Neural progenitor cell (in vitro differentiated cells): ENCODE measurements at places on chromosomes 6 and 20. TPM values are rescaled to one million over a fixed set of nuclear protein-coding genes. Genes with fewer than 3 reads are reported as not detected.

DNA sequence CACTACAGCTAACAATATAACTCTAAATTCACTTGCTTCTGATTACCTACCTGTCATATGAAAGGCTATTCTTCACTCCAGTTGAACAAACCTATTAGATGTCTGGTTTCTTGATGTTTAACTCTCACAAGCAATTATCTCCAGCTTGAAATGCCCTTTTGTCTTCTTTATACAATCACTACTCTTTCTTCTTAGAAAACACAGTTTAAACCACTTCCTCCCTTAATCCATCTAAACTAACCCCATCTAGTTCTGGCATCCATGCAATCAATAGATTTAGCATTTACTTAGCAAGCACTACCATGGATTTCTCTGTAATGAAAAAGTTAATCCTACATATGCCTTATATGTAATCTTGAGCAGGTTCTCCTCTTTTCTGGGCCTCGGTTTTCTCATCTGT, 127.3 kb downstream of the ATXN1 start:
- peak; percentile 17 for DNase-seq

DNA sequence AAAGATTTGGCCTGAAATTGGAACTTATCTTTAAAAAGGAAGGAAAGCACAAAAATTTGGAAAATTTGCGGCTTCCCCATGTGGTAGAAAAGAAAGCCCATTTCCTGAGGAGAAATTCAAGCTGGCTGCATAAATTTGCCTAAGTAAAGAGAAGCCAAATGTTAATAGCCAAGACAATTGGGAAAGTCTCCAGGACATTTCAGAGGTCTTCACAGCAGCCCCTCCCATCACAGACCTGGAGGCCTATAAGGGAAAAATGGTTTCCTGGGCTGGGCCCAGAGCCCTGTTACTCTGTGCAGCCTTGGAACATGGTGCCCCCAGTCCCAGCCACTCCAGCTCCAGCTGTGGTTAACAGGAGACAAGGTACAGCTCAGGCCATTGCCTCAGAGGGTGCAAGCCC, 736.5 kb downstream of the HACE1 start:
- no peak for DNase-seq

- DNase-seq: no peak
These were observed 680.7 kb upstream of the SLC35B3 start for GRCh38 chr6:9116026-9116425.

GRCh38 chr6:135826236-135826804, 25.2 kb upstream of the PDE7B start:
- peak; percentile 2 for DNase-seq

DNA sequence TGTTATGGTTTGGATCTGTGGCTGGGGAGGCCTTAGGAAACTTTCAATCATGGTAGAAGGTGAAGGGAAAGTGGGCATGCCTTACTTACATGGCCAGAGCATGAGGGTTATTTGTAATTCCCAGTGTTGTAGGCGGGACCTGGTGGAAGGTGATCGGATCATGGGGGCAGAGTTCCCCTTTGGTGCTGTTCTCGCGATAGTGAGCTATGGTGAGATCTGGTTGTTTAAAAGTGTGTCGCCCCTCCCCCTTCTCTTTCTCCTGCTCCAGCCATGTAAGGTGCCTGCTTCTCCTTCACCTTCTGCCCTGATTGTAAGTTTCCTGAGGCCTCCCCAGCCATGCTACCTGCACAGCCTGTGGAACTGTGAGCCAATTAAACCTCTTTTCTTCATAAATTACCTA, 145.8 kb downstream of the TFAP2C start:
- no peak for DNase-seq

The CRNKL1 gene
- total RNA-seq: 27.9 and 45.0 TPM in 2 replicates

DNA sequence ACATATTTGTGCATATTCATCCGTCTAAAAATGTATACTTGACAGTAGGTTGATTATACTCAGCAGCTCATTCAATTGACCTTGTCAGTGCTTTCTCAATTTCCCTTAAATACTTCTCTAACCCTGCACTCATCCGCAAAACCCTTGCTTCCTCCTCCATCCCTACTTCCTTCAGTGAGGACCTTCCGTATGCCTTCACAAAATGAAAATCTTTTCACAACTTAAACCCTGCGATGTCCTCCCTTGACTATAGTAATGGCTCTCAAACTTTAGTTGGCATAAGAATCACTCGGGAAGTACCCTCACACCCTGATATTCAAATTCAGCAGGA, 5.2 kb downstream of the MBOAT1 start:
- no peak for DNase-seq

- DNase-seq: no peak
These were observed 68.8 kb downstream of the LAMP5 start for GRCh38 chr20:9583151-9583550.

- no peak for DNase-seq
These were observed 2.5 kb upstream of the SH3BGRL2 start for GRCh38 chr6:79628466-79629288.

The VSTM2L gene
- 2.9 and 13.8 TPM in 2 replicates for total RNA-seq

The SYCP2L gene
- 8.9 and 12.5 TPM in 2 replicates for total RNA-seq

DNA sequence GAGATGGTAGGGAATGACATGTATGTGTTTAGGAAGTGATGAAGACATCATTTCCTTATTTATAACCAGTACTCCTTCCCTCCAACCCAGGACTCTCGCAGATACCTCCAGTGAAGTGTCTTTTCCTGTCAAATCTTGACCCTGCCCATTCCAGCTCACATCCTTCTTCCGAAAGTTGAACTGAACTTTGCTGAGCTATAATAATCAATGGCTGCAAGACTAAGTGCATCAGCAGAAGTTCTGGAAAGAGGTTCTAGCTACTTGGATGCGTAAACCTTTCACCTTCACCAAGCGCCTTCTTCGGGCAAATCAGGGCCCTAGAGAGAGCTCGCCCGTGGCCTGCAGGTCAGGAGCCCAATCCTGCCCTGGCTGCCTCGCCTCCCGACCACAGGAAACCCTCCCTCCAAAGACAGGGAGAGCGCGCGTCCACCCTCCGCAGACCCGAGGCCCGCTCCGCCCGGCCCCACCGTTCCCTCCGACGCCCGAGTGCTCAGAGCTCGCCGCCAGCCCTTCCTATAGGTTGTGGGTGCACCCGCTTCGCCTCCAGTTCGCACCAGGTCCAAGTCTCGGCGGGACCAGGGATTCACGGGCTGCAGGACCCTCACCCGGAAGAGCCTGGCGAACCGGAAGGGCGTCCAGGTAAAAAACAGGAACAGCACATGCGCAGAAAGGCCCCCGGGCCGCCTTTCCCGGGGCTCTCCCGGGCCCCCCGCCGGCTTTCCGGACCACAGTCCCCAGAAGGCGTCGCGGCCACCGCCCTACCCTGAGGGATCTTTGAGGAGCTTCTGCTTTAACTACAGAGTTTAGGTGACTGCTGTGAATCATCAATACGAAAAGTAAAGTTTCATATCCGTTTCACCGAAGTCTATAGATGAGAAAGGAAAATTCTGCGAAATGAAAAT, at the start of gene ZNF334:
TSS of gene ZNF334 (minus strand) at position 617 of the 902 bp plus-strand sequence. CDS start 1,457 bp downstream, outside the sequence.
- peak; percentile 85 for DNase-seq

The RAD21L1 gene
- total RNA-seq: not detected in 2 replicates

The LPA gene
- not detected in 2 replicates for total RNA-seq

The SCUBE3 gene
- total RNA-seq: 9.0 and 11.4 TPM in 2 replicates

DNA sequence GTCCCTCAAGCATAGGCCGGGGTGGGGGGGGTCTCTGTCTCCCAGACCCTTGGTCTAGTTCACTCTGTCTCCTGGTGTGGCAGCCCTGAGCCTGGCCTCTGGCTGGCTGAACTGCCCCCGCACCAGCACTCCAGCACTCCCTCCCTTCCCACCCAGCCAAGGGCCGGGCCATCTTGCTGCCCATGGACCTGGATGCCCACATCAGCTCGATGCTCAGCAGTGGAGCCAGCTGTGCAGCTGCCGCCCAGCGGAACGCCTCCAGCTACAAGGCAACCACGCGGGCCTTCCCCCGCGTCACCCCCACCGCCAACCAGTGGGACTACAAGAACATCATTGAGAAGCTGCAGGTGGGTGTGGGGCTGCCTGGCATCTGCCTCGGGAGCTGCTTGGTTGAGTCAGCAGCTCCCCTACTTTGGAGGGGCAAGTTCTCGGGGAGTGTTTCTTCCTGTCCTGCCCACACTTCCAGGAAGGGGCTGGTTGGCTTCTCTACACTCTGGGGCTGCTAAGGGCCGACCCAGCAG, 28.4 kb downstream of the UQCC2 start:
- no peak for DNase-seq

DNA sequence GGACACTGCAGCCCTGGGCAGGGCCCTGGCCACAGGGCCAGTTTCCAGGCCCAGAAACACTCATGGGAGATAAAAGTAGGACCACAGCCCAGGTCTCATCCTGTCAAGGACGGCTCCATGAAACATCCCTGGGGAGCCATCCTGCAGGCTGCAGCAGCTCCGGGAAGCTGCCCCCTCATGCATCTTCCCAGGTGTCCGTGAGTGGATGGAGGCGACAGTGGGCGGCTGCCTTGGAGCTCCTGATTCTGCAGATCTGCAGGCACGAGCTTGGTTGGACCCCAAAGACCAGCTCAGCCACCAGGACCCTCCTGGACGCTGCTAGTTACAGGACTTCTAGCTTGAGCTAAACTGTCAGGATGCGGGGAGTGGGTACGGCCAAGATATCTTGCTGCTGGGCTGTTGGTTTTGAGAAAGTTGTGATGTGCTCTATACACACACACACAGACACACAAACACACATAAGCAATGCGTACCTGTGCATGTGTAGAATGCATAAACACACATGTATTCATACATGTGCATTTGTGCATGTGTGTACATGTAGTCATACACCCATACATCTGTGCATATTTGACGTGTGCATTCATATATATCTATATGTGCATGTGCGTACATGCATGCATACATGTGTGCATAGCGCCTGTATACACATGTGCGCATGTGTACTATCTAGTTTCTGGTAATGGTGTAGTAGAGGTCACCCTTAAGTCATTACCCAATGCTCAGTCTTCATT, 297.8 kb downstream of the TAF4 start:
- no peak for DNase-seq

GRCh38 chr6:98687752-98688151, 146.6 kb upstream of the POU3F2 start:
- DNase-seq: no peak

The GABRR2 gene
- 0.28 TPM in 1 of 2 replicates, not detected in the other for total RNA-seq

- DNase-seq: no peak
These were observed 649.2 kb downstream of the MMUT start for GRCh38 chr6:48813836-48814235.

GRCh38 chr6:10956776-10957175, 69.9 kb downstream of the SYCP2L start:
- DNase-seq: no peak

- no peak for DNase-seq
These were observed 49.4 kb upstream of the CD83 start for GRCh38 chr6:14068133-14068532.

DNA sequence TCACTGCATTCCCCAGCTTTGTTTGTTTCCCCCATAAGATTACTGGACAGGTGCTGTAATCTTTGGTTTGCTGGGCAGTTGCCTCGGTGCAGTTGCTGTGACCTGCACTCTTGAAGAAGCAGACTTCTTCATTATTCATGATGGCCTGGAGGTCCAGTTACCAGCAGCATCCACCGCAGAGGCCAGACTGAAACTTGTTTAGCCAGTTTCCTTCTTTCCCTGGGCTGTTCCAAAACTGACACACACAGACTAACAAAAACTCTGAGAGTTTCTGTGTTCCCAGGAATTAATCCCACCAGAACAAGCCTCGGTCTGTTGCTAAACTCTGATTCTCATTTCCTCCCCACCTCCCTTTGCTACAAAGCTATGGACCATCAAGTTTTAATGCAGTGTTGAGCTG, 144.1 kb downstream of the QRSL1 start:
- DNase-seq: no peak

GRCh38 chr6:169233181-169233580, 20.5 kb downstream of the THBS2 start:
- DNase-seq: no peak

- no peak for DNase-seq
These were observed 43.3 kb upstream of the TGM3 start for GRCh38 chr20:2252419-2252997.

DNA sequence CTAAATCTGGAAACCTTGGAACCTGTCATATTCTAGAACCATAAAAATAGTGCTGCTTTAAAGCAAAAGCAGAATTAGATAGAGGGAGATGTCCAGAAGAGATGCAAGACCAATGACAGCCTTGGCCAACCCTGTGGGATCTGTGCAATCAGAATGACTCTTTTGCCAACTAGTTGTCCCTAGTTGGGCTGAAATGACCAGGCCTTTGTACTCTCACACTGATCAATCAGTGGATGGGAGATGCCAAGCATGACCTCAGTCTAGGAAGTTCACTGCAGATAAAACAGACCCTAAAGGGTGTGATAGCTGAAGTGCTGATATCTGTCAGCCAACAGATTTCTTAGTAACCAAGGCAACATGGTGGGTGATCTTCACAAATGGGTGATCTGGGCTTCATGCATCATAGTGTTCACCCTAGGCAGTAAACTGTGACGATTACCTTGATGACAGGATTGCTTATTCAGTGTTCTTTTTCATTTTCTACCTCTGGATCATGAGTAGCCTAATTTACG, 52.1 kb downstream of the BCKDHB start:
- no peak for DNase-seq

GRCh38 chr6:122082370-122082769, 317.1 kb upstream of the HSF2 start:
- no peak for DNase-seq

DNA sequence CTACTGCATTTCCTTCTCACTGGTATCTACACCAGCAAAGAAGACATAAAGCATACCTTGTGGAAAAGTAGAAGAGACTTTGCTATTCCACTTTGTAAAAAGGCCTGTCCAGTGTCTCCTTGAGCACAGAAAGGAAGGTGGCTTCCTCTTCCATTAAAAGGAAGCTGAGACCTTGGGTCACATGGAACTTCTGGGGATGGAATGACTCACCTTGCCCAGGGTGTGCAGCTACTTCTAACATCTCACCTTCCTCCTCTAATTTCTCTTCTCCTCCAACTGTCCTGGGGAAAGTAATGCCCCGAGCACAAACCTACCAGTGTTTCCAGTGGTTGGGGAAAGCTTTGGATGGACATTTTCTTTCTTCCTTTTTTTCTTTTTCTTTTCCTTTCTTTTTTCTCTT, 848.8 kb upstream of the MAP3K7 start:
- no peak for DNase-seq

DNA sequence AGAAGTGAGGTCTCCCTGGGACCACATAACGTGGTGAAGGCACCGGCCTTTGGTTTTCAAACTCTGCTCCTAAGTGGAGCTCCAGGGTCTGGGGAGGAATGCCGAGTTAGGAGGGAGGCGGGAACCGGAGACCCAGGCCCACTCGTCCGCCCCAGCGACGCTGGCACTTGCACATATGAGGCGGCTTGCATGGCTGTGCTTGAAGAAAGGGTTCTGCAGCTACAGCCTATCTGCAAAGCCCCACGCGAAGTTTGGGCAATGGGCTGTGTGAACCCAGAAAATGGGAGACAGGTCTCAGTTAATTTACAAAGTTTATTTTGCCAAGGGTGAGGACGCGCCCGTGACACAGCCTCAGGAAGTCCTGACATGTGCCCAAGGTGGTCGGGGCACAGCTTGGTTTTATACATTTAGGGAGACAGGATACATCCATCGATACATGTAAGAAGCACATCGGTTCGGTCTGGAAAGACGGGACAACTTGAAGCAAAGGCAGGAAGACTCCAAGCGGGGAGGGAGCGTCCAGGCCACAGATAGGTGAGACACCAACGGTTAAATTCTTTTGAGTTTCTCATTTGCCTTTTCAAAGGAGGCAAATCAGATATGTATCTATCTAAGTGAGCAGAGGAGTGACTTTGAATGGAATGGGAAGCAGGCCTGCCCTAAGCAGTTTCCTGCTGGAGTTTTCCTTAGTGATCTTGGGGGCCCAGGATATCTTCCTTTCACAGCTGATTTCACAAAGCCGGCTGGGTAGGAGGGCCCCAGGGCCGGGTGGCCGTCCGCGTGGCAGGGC, 782 bp upstream of the PCMTD2 start:
- DNase-seq: no peak

GRCh38 chr20:46269372-46269771, 38.9 kb downstream of the CDH22 start:
- no peak for DNase-seq
